ENCODE measurements at places on chromosomes 3 and 15.

GRCh38 chr3:115381573-115381912, 234.5 kb upstream of the ZBTB20 start:
- DNase-seq, result no peak

DNA sequence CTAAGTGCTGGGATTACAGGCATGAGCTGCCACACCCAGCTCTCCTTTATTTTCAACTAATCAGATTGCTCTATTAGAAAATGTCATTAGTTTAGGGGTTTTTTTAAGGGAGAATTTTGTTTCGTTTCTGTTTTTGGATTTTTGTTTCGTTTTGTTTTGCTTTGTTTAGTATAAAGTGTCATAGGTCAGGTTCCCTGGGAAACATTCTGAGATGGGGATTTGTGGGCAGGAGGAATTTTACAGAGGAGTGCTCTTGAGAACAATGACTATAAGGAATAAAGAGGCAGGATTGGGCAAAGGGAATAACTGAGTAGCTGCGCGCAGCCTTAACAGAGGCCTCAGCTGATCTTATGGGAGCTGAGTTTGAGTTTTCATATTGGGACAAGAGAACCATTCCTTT, 86.8 kb upstream of the NR2F2 start:
- DNase-seq, result no peak

DNA sequence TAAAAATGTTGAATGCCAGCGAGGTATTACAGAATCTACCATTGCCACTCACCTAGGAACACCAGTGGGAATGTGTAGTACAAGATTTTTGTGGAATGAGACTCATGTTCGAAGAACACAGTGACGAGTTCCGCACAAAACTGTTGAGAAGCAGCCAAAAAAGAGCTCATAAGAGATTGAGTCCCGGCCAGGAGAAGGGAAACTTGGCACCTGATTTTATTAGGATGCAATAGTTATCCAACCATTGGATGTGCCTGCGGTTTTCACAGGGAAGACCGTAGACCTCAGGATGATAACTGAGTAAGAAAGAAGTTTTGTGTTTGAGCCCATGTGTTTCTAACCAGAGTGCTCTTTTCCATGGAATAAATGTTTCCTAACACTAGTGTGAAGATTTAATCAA, 88.9 kb downstream of the PTPRG start:
- DNase-seq, result no peak

- DNase-seq, result no peak
Measured at GRCh38 chr15:39661776-39662175, 80.9 kb downstream of the THBS1 start.

GRCh38 chr15:79025201-79025600, 65.4 kb downstream of the RASGRF1 start:
- no peak for DNase-seq

Data from DMS153 (cell line).